ENCODE measurements at places on chromosomes 6 and 20.
A peak's percentile ranks its signal among the peaks of the same experiment; 100 is the strongest.

GRCh38 chr20:43916073-43916880 lies 1.6 kb downstream of the TOX2 start:
- peak; percentile 8 for DNase-seq

DNA sequence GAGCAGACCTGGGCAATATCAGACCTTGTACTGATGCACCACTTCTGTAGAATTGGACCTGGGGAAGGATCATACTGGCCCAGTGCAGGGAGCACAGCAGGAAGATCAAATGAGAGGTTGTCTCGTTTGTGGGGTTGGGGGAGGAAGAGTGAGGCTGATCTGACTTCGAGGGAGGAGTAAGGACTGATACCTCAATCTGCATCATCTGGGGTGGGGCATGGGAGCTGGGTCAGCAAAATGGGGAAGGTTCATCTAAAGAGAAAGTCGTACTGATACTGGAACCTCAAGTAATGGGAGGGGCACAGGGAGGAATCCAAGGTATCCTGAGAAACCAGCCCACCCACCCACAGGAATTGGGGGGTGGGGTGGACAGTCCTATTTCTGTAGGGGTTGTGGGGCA lies 3.7 kb downstream of the RNF39 start:
- DNase-seq: no peak

GRCh38 chr20:50848846-50849673 lies 54.2 kb downstream of the BCAS4 start:
- DNase-seq: no peak

- DNase-seq: no peak
These were observed 43.8 kb downstream of the ERMARD start for GRCh38 chr6:169795196-169795595.

DNA sequence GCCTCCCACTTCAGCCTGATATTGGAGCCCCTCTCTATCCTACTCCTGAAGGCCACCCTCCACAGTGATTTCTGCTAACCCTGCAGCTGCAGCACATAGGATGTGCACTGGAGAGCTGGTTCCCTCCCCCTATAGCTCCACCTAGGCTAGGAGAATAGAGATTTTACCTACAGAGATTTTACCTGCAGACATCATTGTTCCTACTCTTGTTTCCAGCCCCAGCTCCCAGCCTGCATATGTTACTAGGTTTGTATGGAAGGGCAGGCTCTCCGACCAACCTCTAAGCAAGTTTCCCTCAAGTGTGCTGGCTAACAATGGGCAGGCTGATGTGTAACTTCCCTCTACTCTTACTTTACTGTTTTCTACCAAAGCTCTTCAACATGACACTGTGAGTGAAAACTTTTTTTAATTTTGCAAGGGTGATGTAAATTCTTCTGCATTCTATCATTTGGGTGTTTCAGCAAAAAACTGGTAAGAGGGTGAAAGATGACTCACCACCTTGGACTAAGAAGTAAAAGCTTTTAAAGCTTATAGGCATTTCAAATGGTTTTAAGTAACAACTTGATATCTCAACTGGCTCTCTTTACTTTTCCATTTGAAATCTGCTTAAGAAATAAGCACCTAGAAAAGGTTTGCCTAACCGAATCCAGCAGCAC lies 106.8 kb downstream of the CDK19 start:
- no peak for DNase-seq

DNA sequence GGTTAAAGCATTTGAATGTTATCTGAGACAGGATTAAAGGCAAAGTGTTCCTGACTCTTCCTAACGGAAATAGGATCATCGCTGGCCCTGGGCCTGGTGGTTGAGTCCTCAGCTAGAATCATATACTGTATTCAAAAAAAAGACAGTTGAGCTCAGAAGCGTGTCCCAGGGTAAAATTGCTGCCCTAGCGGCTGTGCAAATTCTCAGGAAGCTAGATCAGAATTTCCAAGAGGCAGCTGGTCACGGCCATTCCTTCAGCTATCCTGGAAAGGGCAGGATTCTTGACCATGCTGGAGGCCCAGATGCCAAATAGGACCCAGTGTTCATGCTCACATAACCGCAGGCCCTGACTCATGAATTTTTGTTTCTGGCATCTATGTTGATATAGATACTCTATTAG lies 67.4 kb downstream of the STMND1 start:
- no peak for DNase-seq

GRCh38 chr6:167956983-167957492 lies 40.4 kb upstream of the KIF25 start:
- no peak for DNase-seq

DNA sequence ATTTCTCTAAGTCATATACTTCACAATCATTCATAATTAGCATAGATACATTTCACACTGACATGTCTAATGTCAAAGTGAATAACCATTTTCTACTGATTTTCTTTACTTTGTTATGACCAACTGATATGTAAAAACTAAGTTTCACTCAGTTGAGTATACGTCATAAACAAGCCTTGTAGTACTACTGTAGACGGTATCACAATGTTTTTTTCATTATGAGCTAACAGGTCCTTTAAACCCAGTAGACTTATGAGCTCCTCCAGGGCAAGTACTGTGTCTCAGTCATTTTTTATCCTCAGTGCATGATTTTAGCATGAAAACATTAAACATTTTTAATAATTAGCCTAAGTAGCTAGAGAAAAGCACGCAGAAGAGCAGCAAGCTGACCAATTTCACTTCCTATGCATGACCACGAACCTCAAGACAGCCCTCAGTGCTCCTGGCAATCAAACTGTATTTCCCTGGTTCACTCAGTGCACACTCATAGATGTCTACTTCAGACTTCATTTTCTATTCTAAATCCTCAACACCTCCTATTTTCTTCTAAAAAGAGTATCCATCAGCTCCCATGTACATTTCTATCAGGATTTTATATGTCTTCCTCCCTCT lies 32.0 kb upstream of the TFAP2D start:
- no peak for DNase-seq

DNA sequence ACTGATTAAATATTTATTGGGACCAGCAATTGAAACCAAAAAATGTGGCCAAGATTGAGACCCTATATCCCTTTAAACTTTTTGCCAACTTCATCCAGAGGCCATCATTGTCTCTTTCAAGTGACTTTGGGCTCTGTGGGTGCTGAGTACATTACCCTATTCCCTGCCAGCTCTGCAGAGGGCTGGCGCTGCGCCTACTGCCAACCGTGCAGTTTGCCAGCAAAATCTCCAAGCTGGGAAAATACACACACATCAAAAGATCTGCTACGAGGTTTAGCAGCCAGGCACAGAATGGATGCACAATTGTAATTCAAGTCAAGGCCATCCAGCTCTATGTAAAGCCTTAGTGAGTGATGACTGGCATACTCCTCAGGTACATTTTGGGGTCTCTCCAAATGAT lies 125.0 kb downstream of the CBLN4 start:
- no peak for DNase-seq

DNA sequence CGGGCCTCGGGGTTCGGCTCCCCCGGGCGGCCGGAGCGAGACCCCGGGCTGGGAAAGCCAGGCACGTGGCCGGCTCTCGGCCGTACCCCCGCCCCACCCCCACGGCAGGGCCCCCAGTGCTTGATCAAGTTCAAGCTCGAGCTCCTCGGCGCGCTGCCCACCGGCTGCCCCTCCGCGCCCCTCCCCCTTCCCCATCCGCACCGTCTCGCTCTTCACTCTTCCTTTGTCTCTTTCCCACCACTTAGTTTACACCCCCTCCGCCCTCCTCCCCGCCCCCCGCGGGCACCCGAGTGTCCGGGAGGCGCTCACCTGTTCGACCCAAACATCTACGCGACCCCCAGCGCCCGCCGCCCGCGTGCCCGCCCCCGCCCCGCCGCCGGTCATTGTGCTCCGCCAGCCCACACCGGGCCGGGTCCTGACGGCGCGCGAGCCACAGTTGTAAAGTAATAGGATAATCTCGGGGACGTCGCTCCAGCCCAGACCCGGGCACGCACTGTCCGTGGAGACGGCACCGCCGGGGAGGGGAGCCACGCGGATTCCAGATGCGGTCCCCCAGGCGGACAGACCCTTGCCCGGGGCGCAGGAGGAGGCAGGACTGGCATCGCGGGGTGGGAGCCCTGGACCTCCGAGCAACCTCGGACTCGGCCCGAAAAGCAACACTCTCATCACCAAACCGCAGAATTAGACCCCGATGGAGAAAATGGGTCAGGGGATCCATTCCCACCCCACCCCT lies 100.7 kb downstream of the NOL4L start:
- DNase-seq: no peak

DNA sequence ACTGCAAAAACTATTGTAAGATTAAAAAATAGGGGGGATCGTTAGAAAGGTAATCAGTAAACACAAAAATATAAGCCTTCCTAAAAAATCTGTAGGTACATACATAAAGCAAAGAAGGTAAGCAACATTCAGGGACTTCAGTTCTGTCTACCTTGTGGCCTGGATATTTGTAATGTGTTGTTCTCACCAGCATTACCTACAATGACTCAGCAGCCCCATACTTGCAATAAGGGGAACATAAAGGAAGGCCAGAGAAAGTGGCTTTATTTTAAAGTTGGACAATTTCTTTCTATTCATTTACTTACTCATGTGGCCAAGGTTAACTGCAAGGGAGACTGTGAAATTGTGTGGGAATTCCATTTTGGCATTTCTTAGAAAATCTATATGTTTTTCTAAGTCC lies 277.2 kb upstream of the PREP start:
- no peak for DNase-seq

All from stimulated activated CD4-positive, alpha-beta T cell treated with anti-CD3 and anti-CD28 coated beads, Interleukin-15, amount 100 ng/mL, for 1 hour (primary cell).